ENCODE measurements at places on chromosomes 1 and 21. TPM values are rescaled to one million over a fixed set of nuclear protein-coding genes. Genes with fewer than 3 reads are reported as not detected.

Gene CATSPERE
- total RNA-seq, result 0.78 TPM

Gene EXTL1
- under 0.01 TPM for total RNA-seq

Gene UBE2J2
- 26.5 TPM for total RNA-seq

Gene DIO1
- not detected for total RNA-seq

Gene RPS8
- 1,821 TPM for total RNA-seq

Gene PLEKHG5
- 0.37 TPM for total RNA-seq

Gene LAX1
- total RNA-seq, result not detected

Gene GPR37L1
- not detected for total RNA-seq

Gene SNAPIN
- 50.6 TPM for total RNA-seq

Gene MRPS14
- 19.1 TPM for total RNA-seq

Gene PLA2G2D
- not detected for total RNA-seq

Gene PRRX1
- total RNA-seq, result 523 TPM

Gene SEMA6C
- total RNA-seq, result 0.98 TPM

Gene AADACL3
- total RNA-seq, result not detected

Gene TP73
- total RNA-seq, result not detected

Gene TCHH
- total RNA-seq, result under 0.01 TPM

Gene SLC25A33
- total RNA-seq, result 7.8 TPM

Gene TMEM201
- 10.7 TPM for total RNA-seq

Gene SLC30A10
- not detected for total RNA-seq

Gene ZNF695
- total RNA-seq, result 1.8 TPM

Gene LCE2C
- not detected for total RNA-seq

Gene NTNG1
- total RNA-seq, result 12.7 TPM

Gene AGRN
- total RNA-seq, result 9.9 TPM

Gene FOXO6
- total RNA-seq, result not detected

Gene FMN2
- total RNA-seq, result 15.4 TPM

Gene PDC
- total RNA-seq, result 0.20 TPM

Gene TFF1
- not detected for total RNA-seq

Gene C1orf21
- 8.6 TPM for total RNA-seq

Measured in subcutaneous preadipocyte (primary cell).